Fibroblast of skin of abdomen (primary cell): ENCODE measurements at places on chromosomes 3 and 15.

GRCh38 chr3:127158614-127159229 lies 34.2 kb upstream of the PRR23E start:
- DNase-seq: peak; percentile 7

GRCh38 chr3:134600206-134600605 lies 50.6 kb downstream of the KY start:
- peak; percentile 8 for DNase-seq

DNA sequence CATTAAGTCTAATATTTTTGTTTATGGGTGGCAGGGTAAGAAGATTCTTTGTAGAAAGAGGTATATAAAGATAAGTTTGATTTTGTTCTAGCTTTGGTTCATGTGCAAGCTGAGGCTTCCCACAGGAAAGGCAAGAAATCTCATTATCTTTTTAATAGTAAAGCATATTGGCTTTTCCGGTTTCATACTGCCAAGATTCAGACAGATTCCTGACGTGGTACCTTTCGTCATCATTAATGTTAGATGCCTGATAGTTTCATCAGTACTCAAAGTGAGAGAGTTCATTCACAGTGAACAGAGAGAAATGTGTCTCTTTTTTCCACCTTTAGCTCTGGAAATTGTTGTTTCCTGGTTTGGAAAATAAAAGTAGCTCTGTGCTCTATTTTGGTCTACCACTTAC lies 16.5 kb downstream of the TPM1 start:
- no peak for DNase-seq

DNA sequence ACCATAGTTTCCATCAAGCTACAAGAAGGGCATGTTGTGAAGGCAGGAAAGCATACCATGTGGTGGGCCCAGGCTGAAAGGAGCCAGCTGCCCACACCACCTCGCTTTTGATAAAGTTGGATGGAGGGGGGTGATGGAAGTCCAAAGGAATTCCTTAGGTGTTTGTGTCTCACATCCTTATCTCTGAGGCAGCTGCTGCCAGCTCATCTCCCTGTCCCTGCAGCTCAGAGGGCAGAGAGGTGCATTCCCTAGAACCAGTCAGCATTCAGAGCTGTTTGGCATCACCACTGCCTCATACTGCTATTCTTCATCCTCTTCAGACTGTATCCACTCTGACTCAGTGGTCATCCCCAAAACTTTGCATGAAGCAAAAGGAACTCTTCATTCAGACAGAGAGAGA lies 141.5 kb upstream of the BFSP2 start:
- DNase-seq: no peak

DNA sequence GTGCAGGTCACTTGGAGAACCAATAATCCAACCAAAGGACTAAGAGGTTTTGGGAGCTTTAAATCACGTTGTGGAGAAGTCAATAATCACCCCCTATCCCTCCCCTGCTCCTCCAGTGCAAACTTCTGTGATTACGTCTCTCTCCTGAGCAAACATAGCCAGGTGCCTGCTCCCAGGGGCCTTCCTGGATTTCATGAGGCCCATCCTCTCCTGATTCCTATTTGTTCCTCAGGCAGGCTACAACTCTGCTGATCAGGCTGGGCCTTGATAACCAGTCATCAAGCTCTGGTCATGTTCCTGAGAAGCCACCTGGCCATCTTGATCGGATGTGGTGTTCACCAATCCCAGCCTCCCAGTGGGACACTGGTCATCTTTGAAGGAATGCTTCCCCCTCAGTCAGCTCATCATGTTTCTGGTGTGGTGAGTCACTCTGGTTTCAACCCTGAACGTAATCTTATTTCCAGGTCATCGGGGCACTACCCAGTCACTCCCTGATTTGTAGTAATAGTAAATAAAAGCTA lies 2.9 kb upstream of the ZNF710 start:
- DNase-seq: peak; percentile 34

- peak; percentile 47 for DNase-seq
Measured at GRCh38 chr3:177041021-177041729, 156.1 kb downstream of the TBL1XR1 start.

- DNase-seq: no peak
Measured at GRCh38 chr3:42745776-42746454, 27.1 kb downstream of the CCDC13 start.

DNA sequence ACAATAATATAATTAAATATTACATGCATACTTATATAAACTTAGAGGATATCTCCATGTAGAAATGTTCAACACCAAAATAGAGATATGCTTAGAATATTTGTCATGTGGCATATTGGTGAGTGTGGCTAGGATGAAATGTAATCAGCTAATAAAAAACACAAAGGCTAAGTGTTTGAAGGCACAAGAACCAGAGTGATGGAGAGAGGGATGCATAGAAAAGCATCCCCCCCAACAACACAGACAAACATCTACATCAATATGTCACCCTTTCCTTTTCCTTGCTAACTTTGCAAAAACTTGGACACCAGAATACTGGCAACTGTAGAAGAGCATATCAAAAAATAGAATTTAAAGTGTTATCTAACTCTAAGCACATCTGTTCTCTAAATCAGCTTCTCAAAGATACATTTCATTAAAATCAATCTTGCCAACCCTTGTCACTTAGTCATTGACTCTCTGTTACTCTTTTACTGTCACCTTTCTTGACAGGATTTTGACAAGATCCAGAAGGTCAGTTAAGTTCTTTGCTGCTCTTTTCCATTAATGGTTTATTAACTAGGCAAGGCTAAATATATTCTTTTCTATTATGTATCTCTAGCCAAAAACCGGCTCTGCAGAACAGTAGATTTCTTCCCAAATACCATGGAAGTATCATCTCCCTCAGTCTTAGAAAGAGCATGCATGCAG lies 695.9 kb downstream of the OTOL1 start:
- DNase-seq: no peak

DNA sequence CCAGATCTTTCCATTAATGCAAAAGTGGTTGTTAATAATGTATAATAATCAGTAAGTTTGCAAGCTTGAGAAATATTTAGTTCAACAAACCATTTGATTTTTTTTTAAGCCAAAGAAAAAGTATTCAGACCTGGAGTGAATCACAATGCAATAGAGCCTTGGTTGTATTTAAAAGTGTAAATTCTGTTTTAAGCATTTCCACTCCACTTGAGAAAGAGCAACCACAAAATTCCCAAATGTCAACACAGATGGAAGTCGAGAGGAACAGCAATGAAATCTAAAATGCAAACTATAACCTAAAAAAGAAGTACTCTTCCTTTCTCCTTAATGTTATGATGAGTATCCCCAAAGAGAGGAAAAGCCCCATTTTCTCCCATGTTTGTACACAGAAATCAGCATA lies 20.2 kb downstream of the GBE1 start:
- DNase-seq: peak; percentile 76

DNA sequence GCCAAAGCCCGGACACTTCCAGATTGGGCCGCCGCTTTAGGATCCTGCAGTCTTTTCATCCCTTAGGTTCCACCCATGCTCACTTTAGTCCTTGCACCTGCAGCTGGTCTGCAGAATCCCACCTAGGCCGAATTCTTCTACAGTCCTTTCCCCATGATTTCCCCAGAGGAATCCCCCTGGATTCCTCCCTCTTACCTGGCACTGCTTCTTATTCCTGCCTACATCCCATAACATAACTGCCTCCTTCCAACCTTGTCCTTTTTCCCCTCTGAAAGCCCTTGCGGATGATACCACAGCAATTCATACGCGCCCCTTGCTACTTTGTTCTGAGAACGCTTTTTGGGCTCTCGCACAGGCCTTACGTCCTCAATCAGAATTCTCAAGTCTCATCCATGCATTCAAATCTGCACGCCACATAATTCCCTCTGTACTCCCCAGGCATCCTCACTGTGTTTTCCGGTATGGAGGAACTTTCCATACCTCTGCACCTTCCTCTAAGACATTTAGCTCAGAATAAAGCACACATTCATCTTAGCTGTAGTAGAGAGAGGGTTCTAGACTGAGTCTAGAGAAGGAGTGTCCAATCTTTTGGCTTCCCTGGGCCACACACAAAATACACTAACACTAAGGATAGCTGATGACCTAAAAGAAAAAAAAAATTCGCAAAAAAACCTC lies 619 bp downstream of the EIF2AK4 start:
- peak; percentile 23 for DNase-seq

GRCh38 chr15:70142322-70143191 lies 44.8 kb upstream of the TLE3 start:
- DNase-seq: peak; percentile 72

- DNase-seq: no peak
Measured at GRCh38 chr15:77013776-77014131, 18.8 kb downstream of the PSTPIP1 start.

- no peak for DNase-seq
Measured at GRCh38 chr3:11543948-11544387, 99.7 kb downstream of the VGLL4 start.

DNA sequence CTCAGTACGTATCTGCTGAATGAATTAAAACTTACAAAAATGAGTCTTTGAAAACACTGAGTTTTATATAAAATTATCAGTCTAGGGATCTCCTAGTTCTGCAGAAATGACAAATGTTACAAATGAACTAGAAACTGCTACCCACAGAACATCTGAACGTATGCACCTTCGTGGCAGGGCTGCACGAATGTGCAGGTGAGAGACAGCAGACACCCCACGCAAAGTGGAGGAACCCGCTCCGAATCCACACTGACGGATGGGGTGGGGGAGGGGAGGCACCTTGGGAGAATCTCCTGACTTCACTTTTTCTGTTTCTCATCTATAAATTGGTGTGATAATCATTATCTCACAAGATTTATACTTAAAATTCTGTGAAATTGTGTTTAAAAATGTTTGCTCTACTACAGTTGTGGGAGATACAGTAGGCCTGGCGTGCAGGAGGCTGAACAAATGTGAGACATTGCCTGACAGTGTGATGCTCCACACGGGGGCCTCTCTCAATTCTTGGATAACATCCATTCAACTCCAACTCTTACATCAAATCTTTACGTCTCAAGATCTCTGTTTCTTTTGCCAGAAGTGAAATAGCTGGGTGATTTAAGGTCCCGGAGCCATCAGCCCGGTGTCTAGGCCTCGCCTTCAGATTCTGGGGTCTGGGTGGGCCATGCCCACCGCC lies 86.9 kb downstream of the ATP10A start:
- no peak for DNase-seq

GRCh38 chr15:101043911-101044624 lies 124.9 kb downstream of the LRRK1 start:
- no peak for DNase-seq

DNA sequence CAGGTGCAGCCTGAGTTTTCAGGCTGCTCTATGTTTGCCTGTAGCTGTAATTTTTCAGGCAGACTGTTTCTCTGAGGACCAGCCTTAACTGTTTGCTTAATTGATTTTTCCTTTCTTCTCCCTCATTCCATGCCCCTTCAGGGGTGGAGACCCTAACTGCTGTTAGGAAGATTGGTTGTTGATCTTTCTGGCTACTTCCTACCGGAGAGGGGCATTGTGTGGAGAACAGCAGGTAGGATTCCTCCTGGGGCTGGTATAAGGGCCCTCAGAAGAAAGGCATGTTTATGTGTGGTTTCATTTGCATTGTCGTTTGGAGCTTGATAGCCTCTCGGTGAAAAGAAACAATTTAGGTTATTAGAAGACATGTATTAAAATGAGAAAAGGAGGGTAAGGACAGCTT lies 56.9 kb upstream of the GOLGA6L2 start:
- no peak for DNase-seq

DNA sequence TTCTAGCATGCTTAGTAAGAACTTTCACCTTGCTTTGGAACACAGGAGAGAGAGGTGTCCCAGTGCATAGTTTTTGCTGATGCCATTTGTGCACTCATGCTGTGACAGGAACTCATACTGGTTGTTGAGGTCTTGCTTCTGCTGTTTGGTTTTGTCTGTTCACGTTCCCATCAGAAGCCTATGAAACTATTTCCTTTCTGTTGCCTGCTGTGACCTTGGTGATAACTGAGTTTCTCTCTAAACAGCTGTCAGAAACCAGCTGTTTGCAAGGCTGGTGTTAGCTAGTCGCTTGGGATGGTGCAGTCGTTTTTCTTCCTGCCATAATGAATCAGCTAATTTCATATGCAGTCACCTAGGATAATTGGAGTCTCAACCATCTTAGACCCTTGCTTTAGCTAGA lies 724.1 kb downstream of the GRM7 start:
- DNase-seq: no peak

DNA sequence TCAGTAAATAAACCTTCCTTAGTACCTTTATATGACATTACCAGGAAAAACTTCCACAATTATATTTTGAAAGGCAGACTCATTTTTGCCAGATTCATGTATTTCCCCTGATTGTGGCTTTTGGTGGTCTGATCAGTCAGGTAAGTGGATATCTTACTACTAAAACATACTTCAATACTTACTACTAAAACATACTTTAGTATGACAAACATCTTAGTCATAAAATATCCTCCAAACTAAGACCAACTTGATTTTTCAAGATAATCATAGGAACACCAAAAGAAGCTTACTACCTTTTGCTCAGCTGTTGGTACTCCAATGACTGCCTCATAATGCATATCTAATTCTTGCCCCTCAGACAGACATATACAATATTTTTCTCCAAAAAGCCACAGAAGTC lies 9.3 kb downstream of the TJP1 start:
- DNase-seq: no peak

DNA sequence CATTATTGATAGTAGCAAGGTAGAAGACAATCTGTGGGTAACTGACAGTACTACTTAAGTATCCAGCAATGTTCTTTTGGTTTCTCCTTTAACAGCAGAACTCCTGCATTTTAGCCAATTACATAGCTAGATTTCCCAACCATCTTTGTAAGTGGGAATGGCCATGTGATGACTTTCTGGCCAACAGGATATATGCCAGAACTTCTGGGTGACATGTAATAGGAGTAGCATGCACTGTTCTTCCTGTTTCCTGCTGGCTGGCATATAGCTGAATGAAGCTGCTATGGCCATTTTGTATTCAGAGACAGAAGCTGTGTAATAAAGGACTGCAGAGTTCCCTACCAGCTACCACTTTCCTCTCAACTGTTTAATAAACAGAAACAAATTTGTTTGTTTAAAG lies 18.0 kb downstream of the SPICE1 start:
- DNase-seq: peak; percentile 9

DNA sequence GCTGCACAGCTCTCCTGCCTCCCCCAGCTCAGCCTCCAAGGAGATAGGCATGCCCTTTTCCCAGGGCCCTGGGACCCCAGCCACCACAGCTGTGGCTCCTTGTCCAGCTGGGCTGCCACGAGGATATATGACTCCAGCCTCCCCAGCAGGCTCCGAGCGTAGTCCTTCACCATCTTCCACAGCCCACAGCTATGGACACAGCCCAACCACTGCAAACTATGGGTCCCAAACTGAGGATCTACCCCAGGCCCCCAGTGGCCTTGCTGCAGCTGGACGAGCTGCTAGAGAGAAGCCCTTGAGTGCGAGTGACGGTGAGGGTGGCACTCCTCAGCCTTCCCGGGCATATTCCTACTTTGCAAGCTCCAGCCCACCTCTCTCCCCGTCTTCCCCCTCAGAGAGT lies 20.5 kb upstream of the APEH start:
- DNase-seq: no peak

DNA sequence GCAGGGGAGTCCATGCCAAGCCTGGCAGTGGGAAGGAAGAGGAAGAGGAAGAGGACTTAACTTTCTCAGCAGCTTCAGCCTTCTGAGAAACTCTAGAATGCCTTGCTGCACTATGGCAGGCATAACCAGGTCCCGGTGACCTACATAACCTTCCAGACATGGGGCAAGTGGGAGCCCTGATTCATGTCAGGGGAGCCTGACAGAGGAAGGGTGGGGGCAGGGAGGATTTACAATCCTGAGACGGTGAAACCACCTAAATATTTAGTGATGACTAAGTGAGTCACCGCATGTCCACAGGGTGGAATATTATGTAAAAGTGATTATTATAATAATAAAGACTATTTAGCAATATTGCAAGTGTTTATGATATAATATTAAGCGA lies 46.7 kb downstream of the AMOTL2 start:
- DNase-seq: peak; percentile 91
